ENCODE measurements at places on chromosomes 2 and 18.

GRCh38 chr2:221434142-221434541 is 138.0 kb downstream of the EPHA4 start:
- no peak for DNase-seq

DNA sequence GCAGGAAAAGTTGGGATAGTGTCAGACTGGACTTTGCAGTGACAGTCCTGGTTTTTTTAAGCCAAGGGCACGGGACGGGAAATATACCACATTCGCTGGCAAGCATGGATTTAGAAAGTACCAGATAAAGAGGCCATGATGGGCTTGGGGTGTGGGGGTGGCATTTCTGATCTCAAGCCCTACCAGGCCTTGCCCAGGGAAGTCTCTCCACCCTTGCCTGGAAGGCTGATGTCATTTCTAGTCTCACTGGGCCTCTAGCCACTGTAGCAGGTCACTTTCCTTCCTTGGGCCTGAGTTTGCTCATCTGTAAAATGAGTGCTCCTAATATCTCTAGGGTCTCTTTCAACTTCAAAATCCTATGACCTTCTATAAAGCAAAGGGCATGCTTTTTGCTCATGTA is 1.8 kb downstream of the ZBTB7C start:
- no peak for DNase-seq

DNA sequence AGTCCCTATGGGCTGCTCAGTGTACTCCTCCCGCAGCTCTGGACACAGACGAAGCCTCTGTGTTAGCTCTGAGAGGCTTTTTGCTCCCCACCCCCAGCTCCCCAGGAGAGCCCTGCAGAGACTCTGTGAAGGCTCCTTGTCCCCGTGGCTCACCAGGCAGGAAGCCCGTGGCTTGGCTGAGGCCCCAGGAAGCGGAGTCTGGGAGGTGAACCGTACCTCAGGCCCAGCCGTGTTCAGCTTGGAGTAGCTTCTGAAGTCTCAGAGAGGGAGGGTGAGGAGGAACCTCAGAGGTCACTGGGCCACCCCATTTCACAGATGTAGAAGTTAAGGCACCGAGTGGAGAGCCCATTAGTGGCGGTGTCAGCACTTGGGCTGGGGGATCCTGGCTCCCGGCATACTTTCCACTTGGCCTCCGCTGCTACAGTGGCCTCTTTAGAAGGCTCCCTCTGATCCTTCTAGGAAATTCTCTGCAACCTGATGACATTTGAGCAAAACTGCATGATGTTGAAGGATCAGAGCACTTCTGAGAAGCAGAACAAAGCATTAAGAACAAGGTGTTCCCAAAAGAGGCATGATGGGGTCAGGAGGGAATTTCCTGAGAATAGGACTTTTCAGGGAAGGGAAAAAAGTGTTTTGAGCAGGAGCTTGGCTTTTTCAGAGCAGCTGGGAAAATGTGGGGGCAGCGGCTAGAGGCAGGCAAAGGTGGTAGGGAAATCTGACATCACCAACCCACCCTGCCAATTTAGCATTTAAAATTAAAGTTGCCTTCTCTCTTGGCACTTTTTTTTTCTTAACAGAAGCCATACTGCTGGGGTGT is 79.1 kb downstream of the MCFD2 start:
- no peak for DNase-seq

- no peak for DNase-seq
Observed at GRCh38 chr2:69549421-69549820, 94.1 kb downstream of the AAK1 start.

DNA sequence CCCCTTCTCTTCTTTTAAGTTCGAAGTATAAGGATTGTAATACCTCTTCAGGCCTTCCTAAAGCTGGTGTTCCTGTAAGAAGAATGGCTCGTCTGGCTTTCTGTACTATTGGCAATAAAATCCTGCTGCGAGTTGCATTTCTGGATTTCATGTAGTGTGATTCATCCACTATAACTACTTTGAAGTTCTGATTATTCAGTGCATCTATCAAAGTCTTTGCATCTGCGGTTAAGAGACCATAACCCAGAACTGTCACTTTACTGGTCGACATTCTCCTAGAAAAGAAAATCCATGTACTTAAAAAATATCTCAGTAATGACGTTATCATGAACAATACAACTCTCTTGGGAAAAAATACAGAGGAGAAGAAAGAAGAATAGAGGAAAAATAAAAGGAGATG is 181.1 kb downstream of the ZRANB3 start:
- no peak for DNase-seq

DNA sequence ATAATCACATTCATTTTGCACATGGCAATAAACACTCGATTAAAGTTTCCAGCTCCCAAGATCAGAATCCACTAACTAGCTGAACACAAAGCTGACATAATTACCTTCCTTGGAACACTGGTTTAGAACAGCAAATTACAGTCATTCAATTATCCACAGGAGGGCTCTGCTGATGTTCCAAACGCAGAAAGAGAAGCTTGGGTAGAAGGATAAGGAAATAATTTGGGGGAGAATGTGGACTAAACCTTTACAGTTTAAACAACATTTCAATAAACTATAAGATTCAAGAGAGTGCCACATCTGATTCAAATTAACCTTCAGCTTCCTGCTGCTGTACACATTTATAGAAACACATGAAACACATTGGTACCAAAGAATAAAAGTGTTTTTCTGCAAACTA is 67.8 kb upstream of the ARL4C start:
- DNase-seq: no peak
